Activated gamma-delta T cell (primary cell): ENCODE measurements at places on chromosomes 12 and 14.

GRCh38 chr14:24378327-24378726 is 10.3 kb downstream of the NFATC4 start:
- no peak for DNase-seq

GRCh38 chr12:116121453-116121871 is 156.0 kb downstream of the MED13L start:
- no peak for DNase-seq

- no peak for DNase-seq
Measured at GRCh38 chr12:15684896-15685658, 104.1 kb downstream of the EPS8 start.

- DNase-seq: no peak
Measured at GRCh38 chr14:42057111-42057510, 450.4 kb downstream of the LRFN5 start.

DNA sequence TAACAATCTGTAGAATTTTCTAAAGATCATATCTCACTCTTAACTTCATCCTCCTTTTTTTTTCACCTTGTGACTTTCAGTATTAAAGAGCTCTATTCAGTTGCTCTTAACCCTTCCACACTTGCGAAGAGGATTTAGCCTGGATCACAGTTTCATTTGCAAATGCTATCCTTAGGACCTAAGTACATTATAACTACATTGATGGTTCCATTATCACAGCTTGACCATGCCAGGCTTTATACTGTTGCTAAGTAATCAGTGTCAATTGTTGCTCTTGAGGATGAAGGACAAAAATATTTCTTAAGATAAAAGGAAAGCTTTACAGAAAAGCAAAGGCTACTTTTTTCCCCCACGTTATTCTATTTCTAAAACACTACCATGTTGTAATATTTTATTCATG is 122.2 kb downstream of the PDZRN4 start:
- DNase-seq: no peak

GRCh38 chr12:131280426-131280825 is 326.7 kb downstream of the ADGRD1 start:
- DNase-seq: no peak

DNA sequence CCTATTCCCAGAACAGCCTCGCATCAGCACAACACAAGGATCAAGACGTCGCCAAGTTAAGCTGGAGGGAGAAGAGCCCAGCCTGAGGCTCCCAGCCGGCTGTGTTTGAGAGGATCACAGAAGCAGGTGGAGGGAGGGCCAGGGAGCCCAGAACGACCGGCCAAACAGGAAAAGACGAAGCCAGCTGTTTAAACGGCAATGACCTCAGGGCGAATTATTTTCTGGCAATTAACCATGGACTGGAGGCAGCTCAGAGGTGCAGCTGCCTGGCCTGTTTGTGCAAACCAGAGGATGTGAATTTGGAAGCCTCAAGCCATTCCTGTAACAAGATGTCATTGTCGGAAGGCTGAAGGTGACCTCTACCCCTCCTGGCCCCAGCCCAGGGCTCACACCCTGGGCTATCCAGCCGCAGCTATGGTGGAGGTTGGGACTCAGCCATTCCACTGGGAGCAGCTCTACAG is 175.8 kb upstream of the PRMT8 start:
- DNase-seq: no peak

GRCh38 chr12:131883521-131883900 is 10.9 kb upstream of the ULK1 start:
- DNase-seq: no peak

DNA sequence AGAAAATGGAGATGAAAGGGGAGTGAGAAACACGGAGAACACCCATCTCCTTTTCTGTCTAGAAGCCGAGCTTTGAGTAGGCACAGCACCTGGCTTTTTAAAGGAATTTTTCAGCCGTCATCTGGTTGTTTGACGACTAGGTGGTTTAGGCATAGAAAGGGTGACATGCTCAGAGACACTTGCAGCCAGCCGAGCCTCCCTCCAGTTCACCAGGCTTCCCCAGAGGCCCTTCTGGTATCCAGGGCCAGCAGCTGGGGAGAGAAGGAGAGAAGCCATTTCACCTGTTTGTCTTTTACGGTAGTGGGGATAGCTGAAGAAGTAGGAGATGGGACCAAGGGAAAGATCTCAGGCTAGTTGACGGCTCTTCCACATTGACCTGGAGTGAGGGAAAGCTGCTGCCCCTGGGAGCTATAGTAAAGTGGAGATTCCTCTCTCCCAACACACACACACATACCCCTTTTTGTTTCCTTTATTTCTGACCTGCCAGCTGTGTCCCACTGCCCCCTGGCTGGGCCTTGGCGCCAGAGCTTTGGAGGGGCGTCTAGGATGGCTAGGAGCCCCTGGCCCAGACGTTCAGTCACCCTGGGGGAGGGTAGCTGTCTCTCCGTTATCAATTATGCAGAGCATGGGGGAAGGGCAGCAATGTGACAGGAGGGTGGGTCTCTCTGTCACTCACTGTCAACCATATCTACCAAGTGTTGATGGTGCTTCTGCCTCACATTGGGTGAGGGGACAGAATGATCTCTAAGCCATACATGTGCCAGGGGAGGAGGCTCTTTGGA is 5.5 kb downstream of the MAP3K12 start:
- no peak for DNase-seq

- DNase-seq: no peak
Measured at GRCh38 chr14:23245282-23245681, 7.5 kb downstream of the RNF212B start.

GRCh38 chr14:100540926-100541620 is 46.1 kb downstream of the BEGAIN start:
- DNase-seq: no peak

DNA sequence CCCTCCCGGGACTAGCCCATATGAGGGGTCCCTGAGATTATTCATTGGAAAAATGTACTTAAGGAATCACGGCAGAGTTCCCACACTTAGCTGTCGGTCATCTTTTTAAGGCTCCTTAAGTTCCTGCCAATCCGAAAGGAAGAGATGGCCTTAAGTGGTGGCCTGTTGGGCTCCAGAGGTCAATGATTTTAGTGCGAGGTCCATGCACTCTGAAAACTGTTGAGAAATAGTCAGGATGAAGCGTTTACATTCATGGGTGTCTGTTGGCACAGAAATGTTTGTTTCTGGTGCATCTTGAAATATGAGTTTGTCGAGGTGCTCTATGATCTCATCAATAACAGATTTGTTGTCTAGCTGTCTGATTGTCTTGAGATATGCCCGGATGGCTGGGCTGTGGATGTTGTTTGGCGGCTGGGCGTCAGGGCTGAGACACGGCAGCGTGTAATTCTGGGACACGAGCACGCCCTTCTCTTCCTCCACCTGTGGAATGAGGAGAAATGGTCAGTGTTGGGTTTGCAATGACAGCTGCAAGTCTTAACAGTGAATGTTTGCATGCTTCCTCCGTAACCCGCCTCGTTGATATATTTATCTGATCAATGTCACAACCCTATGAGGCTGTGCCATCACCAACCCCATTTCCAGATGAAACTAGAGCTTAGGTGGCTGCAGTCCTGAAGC is 1.6 kb downstream of the IL31 start:
- no peak for DNase-seq

GRCh38 chr12:68761901-68762630 is 16.1 kb downstream of the SLC35E3 start:
- no peak for DNase-seq

DNA sequence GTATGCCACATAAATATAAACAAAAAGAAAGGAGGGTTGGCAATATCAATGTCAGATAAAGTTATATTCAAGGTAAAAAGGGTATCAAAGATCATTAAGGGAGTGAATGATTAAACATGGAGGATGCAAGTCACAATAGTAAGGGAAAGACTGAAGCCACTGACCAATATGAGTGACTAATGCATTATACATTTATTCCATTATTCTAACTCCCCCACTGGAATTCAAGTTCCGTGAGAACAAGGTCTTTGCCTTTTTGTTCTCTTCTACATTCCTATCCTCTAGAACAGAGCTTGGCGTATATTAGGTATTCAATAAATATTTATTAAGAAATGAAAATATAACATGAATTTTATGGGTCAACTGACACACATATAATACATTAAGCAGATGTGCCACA is 30.7 kb downstream of the MAP4K5 start:
- no peak for DNase-seq

- DNase-seq: peak; percentile 68
Measured at GRCh38 chr12:50400638-50401499, at the start of gene LARP4. LARP4 (plus strand) TSS chr12:50400885; CDS start chr12:50401011, 126 bp downstream.

DNA sequence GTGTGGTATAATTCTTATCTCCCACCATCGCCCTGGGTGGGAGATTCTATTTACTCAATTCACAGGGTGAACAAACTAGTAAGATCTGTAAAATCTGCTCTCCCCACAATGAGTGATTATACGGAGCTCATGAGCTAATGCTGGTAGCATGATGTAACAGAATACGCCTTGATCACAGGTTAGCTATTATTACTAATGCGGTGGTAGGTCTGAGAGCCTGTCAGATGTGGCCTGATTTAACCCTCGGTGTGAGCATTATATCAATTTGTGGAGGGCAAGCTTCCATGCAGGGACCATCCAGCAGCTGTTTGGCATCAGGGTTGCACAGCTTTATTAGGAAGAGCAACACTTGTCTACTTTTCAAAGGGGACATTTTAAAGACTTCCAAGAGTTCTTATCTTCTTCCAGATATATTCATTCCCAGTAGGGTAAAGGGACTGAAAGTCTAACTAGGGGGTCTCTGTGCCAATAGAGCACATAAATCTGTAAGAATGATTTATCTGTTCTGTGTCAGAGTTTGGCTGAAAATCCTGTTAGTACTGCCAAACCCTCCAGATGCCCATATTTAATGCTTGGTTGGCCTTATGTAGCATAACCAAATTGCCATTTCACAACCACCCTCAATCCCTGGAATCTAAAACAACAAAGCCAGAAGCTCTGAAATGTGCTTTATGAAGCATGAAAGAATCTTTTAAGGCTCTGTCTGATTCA is 18.7 kb downstream of the TSHR start:
- no peak for DNase-seq

DNA sequence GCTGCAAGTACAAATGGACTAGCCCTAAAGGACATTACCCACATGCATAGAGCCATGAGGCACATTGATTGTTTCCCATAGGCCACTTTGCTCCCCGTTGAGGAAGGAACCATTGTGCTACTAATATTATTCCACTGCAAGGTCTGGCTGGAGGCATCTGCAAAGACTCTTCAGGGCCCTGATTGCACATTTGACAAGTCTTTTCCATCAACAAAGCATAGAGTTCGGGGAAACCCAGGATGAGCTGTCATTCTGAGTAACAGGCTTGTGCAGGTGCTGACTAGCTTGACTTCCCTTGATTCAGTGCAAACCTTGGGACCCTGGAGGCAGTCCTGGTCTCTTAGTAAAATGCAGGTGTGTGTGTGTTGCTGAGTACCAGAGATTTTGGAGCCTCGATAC is 73.8 kb downstream of the SUSD6 start:
- DNase-seq: no peak
